ENCODE measurements at places on chromosomes 7 and 10.

DNA sequence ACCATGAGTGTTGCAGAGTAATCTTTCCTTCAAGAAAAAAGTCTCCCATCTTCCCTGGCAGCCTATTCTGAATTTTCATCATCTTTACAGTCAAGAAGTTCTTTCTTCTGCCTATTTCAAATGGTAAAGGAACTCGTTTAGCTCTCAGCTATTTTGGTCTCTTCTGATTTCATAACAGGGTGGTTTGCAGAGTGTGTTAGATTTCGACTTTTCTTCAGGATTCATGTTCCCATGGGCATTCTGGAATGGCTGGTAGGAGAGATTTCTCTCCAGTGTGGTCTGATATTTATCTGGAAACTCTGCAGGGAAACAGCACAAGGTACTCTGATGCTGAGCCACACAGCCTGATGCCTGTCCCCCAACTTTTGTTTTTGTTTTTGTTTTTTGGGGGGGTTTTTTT, 111.1 kb upstream of the FAM171A1 start:
- no peak for DNase-seq

DNA sequence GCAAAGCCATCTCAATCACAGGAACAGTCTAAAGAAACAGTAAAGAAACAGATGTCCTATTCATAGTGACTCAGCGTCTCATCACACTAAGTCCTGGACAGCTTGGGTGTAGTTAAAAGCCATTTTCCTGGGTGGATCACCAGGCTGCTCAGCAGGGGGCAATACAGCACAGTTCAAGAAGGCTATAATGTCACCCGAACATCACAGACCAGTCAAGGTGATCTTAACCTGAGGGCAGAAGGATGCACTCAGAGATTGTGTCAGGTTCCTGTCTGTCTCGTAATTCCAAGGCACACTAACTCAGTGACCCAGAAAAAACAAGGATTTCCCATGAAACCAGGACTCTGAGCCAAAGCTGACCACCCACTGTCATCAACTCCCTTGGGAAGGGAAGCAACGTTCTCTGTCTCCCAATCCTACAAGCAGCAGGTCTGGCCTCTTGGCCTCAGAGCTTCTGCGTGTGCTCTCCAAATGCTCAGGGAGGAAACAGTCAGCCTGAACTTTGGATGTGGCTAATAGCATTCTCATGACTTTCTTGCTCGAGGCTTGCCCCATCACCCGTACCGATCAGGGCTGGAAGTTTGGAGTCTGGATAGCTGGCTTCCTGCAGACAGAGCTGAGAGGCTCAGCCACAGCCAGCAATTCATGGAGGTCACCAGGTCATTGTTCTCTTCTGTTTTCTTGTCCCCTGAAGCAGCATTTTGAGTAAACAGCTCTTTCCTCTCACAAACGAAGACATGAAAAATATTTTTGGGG, 90.4 kb upstream of the FAM171A1 start:
- DNase-seq = peak; percentile 26

GRCh38 chr7:96075510-96076349, 246.2 kb downstream of the SLC25A13 start:
- peak; percentile 57 for DNase-seq

DNA sequence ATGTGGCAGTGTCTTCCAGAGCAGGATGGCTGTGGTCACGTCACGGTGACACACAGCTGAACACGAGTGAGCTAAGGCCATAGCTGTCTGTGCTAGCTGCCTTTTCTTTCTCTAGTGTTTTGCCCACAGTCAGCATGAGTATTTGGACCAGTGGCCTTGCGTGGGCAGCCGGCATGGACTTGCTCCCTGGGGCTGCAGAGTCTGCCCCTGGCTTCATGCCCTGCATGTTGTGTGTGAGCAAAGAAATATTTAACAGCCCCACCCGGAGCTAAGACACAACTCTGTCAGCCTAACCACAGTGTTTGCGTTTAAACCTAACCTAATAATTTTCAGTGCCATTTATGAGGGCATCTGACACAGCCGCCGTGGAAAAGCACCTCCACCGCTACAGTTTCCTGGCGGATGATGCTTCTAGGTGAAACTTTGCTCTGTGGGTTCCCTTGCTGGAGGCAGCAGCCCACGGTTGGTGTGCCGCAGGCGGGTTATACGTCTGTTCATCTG, 14.6 kb downstream of the CHST12 start:
- no peak for DNase-seq

- DNase-seq = no peak
These were observed 1005.0 kb downstream of the LRMDA start for GRCh38 chr10:76436401-76436811.
